ENCODE measurements at places on chromosomes 2 and 18.

DNA sequence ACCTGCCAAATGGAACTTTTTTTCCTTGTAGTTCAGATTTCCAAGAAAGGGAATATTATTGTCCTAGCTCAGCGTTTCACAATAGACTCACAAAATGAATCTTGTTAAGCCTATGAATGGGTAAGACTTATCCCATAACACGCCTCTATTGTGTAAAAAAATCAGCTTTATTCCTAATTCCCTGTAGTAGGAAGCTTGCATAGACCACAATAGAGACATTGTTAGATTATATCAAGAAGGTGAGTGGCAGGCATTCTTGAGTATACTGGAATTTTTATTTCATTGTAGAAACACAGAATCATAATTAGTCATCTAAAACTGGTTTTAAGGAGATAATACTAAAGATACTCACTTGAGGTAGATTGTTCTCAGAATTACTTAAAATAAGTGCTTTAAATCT, 46.5 kb upstream of the SLC30A6 start:
- DNase-seq = no peak

GRCh38 chr2:137173463-137173862, 408.1 kb downstream of the THSD7B start:
- no peak for DNase-seq

DNA sequence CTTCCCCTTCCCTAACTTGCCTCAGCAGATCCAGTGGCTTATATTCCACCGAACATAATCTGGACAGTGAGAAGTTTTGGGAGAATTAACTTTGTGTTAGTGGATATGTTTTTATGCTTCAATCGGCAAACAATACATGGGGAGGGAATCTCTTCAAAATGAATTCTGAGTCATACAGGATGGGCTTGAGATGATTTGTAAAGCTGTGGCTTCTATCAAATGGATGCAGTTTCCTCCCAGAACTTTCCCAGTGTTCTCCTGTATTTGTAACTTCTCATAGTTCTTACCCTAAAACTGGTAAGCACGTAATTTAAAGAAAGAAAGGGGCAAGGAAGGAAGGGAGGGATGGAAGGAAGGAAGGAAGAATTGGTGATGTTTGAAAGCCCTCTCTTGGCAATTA, 36.8 kb downstream of the PDCL3 start:
- no peak for DNase-seq

DNA sequence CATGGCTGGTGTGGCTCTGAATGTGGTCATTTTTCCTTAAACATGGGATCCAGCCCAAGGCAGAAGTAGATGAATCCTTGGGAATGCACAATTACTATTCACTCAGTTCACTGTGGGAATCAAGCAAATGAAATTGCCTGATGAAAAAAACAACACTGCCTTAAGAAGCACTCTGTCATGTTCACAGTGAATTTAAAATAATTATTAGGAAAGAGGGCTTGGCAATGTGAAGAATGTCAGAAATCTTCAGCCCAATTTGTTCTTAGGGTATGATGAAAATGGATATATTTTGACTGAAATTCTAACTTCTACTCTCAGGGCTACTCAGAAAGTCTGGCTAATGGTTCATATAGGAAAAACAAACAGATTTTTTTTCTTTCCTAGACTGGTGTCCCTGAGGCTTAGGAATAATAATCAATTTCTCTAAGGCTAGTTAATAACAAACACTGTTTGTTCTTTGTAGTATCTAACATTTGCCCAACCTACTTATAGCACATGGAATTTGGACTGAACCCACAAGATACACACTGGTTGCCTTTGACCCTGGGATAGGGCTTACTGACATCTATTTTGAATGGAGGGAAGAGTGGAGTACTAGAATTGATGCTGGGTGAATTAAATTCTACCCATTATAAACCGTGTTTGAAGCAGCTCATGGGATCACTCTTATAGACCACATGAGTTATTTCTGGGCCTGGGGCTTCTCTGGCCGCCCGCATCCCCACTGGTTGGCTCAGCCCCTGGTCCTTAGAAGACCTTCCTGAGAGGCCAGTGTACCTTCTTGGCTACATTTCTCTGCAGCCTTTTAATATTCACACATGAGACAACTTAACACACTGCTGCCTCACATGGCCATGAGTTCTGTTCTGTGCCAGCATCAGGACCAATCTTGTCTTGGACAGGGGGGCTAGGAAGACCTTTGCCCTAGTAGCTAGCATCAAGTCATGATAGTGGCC, 8.3 kb upstream of the MRPL33 start:
- no peak for DNase-seq

GRCh38 chr2:193518041-193518817, 1323.5 kb upstream of the TMEFF2 start:
- DNase-seq = no peak

GRCh38 chr2:35973737-35974132, 381.8 kb upstream of the CRIM1 start:
- DNase-seq = no peak

DNA sequence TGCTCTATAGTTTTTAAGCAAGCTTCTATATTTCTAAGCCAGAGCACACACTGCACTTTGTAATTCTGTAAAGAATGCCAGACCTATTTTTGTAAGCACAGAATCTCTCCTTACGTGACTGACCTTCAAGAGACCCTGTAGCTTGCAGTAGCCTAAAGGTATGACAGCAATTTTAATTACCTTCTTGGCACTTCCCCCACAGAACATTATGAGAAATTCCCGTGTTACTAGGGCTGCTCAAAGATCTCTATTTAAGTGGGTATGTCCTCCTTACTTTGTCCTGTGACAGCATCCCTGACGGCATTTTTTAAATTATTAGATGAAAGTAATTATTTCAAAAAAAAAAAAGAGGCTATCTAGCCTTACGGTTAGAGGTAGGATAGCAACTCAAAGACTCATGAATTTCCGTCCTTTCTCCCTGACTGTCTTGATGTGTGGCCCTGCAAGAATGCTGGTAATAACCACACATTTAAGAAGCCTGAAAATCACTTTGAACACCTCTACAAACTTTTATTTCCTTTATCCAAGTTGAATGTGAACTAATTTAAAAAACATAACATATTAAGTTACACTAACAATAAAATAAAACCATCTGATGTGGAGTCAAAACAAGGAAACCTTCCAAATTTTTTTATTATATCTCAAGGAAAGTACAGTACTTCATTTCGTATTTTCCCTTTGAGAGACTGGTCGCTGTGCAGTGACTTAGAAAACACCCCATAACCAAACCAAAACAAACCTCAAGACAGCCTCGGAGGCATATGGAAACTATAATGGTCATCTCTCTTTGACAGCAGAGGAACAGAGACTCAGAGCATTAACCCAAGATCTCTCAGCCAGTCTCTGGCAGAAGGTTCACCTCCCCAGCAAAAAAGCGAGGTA, 54.9 kb downstream of the THUMPD2 start:
- no peak for DNase-seq

DNA sequence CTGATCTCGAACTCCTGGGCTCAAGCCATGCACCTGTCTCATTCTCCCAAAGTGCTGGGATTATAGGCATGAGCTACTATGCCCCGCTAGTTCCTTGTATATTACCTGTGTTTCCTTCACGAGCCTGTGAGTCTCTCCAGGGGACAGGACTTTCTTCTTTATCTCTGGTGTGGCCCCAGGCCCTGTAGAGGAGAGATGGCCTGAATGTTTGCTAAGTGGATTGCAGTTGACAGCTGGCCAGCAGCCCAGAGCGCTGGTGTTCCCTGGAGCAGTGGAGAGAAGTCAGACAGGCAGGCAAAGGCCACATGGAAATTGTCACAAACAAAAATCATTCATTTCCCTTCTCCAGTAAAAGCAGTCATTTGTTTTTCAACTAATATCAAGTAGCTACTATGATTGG, 17.9 kb downstream of the LPIN1 start:
- DNase-seq = no peak

DNA sequence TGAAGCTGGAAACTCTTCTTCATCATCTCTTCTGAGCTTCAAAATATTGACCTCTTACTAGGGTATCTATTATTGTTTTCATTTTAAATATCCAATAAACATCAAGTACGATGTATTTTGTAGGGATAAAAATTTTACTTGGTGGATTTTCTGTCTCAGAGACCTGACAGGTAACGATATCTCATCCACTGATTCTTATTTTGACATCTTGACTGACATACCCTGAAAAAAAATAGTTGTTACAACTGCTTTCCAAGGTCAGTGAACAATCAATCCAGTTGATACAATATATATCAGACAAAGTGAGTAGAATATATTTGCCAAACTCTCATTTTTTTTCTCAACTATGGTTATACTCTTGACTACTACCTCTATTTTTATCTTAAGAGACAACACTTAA, 963.7 kb upstream of the CDH2 start:
- DNase-seq = no peak

DNA sequence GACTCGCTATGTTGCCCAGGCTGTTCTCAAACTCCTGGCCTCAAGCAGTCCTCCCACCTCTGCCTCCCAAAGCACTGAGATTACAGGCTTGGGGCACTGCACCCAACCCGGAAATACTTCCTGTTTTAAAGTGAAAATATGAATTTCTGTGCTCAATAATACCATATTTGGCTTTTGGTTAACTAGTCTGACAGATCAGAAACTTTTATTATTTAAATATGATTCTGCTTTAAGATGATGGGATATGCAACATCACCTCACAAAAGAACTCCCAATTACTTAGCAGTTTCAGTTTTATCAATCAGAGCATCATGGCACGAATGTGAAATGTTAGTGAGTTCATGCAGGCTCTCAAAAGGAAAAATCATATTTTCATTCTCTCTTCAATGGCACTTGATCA, 120.6 kb downstream of the PTRHD1 start:
- no peak for DNase-seq

DNA sequence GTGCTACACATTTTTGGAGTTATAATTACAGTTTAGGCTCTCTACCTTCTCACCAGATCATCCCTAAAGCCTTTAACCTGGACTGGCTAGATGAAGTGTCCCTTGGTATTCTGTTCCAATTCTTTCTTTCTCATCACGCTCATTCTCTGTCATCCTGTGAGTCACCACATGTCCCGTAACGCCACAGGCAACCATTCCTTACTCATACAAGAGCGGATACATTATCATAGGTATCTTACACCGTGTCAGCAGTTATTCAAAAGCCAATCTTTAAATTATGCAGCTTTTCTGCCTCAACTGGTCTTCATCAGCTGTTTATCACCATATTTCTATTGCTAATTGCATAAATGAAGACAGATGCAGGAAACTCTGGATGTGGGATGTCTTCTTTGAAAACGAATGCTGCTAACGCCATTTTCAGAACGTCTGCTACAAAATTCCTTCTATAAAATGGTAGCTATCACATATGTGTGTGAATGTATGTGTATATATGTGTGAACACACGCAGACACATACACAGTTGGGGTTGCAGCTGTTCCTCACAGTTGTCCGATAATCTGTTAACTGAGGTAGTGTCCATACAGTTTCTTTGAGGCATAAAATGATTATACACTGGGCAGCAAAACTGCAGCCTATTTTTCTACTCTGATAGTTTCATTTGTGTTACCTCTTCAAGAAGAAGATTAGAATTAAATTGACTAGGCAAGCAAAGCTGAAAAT, 47.9 kb downstream of the EML6 start:
- DNase-seq = no peak

GRCh38 chr2:220332886-220333285, 705.5 kb downstream of the SLC4A3 start:
- no peak for DNase-seq

DNA sequence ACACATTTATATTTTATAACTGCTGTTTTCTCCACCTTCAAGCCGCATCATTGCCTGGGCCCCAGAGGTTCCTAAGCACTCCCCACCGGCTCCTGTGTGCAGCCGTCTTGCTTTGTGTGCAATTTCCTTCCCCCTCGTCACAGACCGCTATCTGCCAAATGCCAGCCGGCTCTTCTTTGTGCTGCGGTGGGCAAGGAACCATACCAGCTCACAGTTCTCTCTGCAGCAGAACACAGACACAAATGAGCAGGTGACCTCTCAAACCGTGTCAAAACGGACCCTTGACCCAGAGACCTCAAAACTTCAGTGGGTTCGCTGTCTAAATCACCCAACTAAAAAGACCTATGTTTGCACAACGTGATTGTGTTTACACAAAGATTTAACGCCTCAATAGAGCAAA, 58.2 kb downstream of the KLF7 start:
- DNase-seq = no peak

- DNase-seq = no peak
These were observed 34.9 kb upstream of the PLA2R1 start for GRCh38 chr2:160097326-160097725.

DNA sequence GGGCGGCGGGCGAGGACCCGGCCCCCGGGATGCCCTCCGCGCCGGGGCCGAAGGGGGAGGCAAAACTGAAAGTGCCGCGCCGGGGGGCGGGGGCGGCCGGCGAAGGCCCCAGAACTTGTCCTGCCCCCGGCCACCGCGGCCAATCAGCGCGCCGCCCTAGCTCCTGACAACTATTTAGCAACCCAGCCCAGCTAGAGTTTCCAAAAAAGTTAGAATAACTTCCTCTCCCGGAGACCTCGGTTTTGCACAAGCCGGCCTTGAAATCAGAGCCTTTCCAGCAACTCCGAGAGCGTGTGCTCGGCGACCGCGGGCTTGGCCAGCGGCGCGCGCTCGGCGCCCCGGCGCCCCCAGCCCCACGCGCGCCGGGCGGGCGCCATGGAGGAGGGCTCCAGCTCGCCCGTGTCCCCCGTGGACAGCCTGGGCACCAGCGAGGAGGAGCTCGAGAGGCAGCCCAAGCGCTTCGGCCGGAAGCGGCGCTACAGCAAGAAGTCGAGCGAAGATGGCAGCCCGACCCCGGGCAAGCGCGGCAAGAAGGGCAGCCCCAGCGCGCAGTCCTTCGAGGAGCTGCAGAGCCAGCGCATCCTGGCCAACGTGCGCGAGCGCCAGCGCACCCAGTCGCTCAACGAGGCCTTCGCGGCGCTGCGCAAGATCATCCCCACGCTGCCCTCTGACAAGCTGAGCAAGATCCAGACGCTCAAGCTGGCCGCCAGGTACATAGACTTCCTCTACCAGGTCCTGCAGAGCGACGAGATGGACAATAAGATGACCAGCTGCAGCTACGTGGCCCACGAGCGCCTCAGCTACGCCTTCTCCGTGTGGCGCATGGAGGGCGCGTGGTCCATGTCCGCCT, at the start of gene TWIST2:
TSS of gene TWIST2 (plus strand) at position 245 of the 850 bp plus-strand sequence. CDS start at position 376, 131 bp downstream.
- DNase-seq = no peak

DNA sequence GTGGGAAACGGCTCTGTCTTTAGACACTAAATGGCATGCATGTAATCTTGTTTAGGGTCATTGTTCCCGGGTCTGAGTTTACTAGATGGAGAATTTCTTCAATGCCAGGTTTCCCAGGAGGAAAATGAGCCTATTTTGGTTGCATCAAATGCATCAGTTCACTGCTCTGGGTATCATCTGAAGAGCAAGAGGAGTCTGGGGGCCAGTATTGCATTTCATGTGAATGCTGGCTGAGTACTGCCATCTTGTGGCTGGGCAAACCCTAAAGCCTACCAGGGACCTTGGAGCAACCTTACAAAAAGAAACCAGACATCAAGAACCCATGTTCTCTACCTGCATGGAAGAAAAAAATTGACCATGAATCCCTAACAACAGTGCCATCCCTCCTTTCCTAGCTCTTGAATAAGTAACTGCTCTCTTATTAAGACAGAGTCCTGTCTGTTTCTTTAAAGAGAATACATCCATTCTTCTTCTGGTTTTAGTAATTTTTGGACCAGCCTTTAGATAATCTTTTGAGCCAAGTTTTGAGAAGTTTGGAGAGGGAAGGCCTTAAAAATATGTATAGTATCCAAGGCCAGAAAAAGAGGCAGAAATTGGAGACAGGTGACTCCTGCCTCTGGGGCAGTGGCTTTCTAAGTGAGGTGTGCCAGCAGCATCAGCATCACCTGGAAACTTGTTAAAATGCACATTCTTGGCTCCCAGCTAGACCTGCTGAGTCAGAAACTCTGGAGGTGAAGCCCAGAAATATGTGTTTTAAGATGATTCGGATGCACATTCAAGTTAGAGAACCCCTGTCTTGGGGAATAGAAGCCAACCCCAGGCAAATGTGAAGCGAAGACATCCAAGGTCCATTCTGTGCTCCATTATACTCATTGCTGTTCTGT, 261.0 kb upstream of the CXCR4 start:
- DNase-seq = peak; percentile 57
